Left renal cortex interstitium (tissue), 4 donors: ENCODE measurements at places on chromosomes 5 and 9. TPM values are rescaled to one million over a fixed set of nuclear protein-coding genes. Genes with fewer than 3 reads are reported as not detected.

PCDHGB2 gene
- polyA plus RNA-seq, result 3.5 TPM

BSPRY gene
- polyA plus RNA-seq, result 9.3 TPM

- no peak for DNase-seq
These were observed 50.8 kb downstream of the MRPL36 start for GRCh38 chr5:1748845-1749244.

GABRA6 gene
- polyA plus RNA-seq, result not detected

- DNase-seq, result no peak
These were observed 34.5 kb upstream of the LIFR start for GRCh38 chr5:38590838-38591522.

DNA sequence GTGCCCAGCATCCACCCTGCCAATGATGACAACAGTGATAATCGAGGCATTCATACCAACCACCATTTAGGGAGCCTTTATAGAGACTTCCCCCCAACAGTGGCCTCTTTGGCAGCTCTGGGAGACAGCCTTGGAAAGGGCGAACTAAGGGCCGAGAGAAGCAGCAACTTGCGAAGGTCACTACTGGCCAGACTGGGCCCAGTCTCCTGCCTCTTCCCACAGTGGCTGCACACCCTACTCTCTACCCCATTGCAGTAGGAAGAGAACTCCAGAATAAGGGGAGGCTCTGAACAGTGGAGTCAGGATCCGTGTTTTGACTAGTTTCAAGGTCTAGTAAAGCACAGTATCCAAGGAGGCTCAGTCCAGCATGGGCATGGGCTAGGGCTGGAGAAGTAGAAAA is 5.3 kb downstream of the LHX6 start:
- no peak for DNase-seq

PTPN3 gene
- polyA plus RNA-seq, result 48.5 TPM

- DNase-seq, result no peak
These were observed 60.8 kb downstream of the MEGF10 start for GRCh38 chr5:127351418-127351817.

- no peak for DNase-seq
These were observed 11.9 kb downstream of the FAM219A start for GRCh38 chr9:34446468-34446891.

DNA sequence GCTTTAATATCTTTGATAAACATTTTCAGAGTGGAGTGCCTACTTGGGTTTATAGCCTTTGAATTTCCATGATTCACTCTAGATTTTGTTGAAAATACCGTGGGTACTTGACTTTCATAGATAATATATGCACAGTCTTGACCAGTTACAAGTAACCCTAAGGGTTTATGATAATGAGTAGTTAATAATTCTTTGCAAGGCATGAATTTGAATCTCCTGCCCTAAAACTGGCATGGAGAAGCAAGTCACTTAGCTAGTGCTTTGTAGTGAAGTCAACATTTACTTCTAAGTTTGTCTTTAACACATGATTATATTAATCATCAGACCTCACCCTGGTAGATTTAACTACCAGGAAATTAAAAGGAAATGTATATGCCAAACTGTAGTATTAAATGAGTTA is 115.8 kb downstream of the CWC27 start:
- DNase-seq, result no peak

ELL2 gene
- 11.3 TPM for polyA plus RNA-seq

GNG10 gene
- 69.4 TPM for polyA plus RNA-seq
